ENCODE measurements at places on chromosomes 4 and X.
A peak's percentile ranks its signal among the peaks of the same experiment; 100 is the strongest.

GRCh38 chr4:22692736-22693135 lies at the start of gene GBA3:
Gene GBA3 (plus strand): TSS chr4:22692937.
- peak; percentile 59 for DNase-seq

GRCh38 chrX:116379854-116380253 lies 56.6 kb upstream of the SLC6A14 start:
- DNase-seq = no peak

- no peak for DNase-seq
Measured at GRCh38 chr4:25792200-25792791, 70.5 kb downstream of the SEL1L3 start.

DNA sequence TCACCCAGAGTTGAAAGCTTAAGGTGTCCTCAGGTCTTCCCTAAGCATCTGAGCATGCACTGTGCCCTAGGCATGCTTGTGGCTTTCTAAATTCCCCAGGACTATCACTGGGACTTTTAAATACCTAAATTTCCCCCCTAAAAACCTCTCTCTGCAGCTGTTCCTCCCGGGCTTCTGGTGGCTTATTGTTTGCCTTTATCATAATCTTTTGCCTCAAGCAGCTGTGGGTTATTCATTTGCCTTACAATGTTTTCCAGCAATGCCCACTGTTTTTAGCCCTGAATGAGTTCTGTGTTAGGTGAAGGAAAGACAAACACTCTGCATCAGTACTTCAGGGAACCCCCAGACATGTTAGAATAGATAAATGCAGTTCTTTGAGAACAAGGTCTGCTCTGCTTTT lies 455.0 kb downstream of the ZIC3 start:
- no peak for DNase-seq
